ENCODE measurements at places on chromosomes 12 and 14.

DNA sequence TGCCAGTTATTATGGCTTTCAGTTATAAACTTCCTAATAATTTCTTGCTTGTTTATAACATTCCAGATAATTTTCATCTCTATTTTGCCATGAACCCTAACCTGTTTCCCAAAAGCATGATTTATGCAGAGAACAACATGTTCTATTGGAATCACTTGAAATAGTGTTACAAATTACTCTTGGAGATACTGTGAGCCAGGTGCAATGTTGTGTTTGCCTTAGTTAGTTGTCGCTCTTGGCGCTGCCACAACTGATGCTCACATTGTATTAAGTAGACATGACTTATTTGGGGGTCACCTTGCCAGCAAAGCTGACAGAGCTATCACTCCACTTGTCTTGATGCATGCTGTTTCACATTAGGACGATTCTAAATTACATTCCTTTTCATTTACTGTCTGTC lies 49.4 kb downstream of the TSPAN8 start:
- DNase-seq: no peak

GRCh38 chr14:52551696-52552062 lies 626 bp downstream of the TXNDC16 start:
- peak; percentile 31 for DNase-seq

DNA sequence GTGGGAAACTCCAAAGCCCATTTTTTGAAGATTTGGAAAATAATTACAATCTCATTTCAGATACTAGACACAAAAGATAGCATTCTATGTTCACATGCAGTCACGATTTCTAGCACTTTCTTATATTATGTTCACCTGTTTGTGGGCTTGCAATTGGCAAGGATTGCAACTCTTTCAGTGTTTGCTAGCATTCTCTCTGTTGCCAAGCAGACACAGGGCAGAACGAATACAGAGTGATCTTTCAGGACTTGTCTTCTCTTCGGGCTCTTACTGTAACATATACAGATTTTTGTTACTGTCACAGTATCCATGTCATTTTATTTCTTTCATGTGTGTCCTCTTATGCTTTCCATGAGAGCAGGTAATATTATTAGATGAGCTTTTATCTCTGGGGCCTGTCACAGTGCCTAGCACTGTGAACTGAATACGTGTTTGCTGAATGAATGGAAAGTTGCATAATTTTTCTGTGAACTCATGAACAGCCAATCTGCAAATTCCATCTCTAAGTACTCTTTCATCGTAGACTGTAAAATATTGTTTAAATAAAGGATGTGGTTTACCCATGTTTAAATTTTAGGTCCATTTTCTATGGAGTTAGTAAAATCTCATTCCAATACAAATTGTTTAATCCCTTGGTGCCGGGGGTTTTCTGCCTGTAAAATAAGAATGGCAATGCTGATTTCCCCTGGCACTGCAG lies 105.1 kb downstream of the BMP4 start:
- no peak for DNase-seq

DNA sequence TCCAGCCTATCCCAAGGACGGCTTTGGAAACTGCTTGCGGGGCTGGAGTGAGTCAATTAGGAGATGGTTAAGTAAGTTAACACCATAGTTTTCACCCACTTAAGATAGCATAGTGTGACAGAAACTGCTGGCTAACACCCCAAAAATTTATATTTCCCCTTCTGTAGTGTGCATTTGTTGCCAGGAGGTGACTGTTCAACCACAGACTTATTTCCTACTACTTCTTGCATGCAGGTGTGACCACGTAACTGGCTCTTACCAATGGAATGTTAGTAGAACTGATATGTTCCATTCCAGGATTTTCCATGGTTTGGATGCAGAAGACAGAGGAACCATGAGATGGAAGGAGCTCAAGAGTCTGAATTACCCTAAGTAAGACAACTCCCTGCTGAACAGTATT lies 52.9 kb upstream of the SLC35F4 start:
- DNase-seq: no peak

DNA sequence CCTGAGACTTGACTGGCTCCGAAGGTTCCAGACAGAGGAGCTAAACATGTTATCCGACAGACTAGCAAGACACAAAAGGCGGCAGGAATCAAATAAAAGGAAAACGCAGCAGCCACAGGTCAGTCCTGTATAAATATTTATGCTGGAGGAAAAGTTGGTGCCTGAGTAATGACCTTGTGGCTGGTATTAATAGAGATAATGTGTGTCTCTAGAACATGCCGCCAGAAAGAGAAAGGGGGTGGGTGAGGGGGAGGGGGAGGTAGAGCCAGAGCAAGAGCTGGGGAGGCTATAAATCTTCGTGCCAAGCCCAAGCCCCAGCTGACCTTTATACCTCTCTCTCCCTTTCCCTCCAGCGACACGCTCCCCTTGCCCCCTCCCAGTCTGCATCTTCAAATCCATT lies 590.4 kb downstream of the MED13L start:
- DNase-seq: no peak

DNA sequence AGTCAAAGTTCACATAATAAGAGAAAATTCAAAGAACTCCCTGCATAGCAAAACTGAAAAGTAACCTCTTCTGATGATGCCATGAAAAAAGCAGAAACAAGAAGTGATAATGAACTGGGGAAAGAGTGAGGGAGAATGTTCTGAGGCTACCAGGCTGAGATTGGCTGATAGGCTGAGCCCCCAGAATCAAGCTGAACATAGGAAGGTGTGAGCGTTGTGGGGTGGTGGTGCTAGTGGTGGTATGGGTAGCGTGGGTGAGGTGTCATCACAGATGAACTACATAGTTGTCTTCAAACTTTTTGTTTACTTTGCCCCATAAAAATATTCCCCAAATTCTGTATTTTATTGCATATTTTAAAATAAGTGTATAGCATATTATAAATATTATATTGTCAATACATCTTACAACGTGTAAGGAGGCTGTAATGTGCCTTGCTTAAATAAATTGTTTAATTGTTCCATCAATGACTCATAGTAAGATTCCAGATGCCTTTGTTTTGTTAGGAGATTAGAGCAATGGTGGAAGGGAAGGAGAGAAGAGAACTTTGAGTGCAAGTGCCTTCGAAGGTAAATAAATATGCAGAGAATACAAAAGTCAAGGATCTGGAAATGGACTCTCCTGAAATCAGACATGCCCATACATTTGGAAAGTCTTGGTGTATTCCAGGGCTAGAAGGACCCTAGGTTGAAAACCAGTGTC lies 15.8 kb upstream of the CFAP54 start:
- DNase-seq: no peak

DNA sequence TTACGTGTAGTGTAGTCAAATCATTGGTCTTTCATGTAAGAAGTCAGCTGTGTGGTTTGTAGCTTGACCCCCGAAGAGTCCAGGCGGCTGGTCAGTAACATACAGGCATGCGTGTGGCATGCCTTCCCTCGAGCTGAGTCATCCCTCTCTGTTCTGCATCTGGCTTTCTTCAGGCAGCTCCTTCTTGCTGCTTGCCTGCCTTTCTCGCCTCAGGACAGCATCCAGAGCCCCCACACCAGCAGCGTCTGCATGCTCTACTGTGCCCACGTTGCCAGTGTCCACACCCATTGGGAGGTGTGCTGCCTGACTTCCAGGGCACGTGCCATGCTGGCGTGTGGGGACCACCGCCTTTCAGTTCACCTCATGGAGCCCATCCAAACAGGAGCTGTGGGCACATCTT lies 96.8 kb downstream of the EP400 start:
- DNase-seq: no peak

DNA sequence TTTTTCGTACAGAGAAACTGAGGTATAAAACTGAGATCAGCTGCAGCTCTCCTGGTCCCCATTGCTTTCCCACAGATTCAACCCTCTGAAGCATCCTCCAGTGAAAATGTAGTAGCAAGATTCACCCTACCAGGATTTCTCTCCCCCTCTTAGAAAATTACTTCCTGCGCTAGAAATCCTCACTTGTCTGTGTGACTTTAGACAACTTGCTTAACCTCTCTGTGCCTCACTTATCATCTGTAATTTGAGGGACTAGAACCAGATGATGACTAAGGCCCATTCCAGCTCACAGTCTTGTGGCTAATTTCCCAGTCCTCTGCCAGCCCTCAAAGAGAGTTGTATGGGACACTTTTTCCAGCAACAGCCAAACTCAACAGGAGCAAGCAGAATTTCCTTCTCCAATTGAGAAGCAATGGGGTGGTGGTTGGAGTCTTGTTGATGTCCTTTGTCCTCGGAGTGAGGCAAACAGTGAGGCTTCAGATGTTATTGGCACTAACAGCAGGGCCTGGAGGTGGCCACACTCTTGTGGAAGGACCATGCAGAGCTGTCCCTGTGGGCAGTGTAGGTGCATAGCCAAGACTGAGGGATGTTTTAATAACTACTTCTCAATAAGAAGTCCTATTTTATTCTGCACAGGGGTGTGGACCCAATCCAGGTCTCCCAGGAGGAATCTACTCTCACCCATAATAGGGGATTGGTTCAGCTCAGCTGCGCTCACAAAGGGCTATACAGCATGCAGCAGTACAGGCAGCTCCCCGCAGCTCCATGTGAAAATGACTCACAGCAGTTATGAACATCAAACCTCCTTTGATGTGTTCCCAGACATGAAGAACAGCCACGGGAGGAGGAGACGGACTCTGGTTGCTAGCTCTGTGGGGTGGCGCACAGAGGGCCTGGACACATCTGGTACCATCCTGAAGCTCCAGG lies 200.1 kb downstream of the DAD1 start:
- DNase-seq: no peak

DNA sequence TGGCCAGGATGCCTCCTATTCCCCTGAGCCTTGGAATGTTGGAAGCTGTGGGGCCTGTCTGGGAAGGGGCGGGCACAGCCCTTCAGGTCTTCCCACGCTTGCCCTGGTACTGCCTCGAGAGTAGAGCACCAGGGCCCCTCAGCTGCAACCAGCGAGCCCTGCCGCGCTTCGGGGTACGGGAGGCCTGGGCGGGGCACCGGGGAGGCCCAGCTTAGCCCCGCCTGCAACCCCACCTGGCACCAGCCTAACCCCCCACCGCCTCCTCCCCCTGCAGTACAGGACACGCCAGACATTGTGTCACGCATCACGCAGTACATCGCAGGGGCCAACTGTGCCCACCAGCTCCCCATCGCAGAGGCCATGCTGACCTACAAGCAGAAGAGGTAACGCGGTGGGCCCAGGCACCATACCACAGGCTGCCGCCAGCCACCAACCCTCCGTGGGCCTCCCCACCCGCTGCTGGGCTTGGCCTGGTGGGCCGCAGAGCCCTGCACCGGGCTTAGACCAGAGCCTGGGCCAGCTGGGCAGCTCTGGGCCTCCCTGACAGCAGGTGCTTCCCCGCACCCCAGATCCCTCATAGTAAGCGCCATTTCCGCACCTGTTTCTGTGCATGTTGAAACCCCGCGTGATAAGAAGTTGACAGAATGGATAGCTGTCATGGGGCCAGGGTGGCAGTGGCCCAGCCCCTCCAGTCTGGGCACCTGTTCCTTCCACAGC lies 13.6 kb upstream of the TEX22 start:
- no peak for DNase-seq

- peak; percentile 36 for DNase-seq
These were observed 31.8 kb upstream of the CLEC4E start for GRCh38 chr12:8572507-8572906.

DNA sequence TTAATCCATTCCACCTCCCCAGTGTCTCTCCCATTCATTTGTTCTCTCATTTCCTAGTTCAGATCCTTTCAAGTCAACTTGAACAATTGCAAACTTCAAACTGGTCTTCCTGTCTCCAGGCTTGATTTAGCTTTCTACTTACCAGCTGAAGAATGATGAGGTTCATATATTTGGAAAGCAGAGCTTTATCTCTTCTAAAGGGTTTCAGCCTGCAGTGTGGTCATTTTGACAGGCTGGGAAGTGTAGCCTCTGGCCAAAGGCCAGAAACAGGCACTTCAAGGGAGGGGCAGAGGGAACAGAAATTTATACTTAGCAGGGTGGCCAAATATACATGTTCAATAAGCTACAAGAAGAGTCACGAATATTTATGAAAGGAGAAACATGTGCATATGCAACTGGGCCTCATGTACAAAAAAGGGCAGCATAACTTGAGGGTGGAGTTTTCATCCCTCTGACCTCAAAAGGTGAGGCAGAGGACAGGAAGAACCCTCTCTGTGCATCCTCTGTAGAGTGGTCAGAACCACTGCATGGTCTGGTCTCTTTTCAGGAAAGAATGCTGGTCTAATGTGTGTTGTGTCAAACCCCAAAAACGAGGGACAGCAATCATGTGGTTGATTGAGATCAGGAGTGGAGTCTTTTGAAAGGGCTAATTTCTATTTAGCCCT lies 34.0 kb upstream of the HECTD1 start:
- DNase-seq: peak; percentile 48

- DNase-seq: no peak
These were observed 358.0 kb downstream of the ATP23 start for GRCh38 chr12:58299371-58299770.

DNA sequence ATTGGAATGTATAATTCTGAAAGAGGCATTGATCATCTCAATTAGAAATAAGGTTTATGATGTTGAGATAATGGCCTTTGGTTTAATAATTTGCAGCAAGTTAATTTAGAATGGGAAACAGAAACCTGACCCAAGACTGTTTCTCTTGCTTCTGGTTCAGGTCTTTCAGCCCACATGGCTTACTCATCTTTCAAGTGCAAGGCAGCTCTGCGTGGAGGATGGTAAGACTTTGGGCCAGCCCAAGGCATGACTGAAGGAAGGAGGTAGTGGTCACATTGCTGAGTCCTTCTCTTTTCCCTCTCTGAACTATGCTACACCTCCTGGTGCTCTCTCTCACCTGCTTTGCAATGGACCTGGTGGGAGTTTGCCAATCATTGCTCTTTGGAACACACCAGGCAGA lies 98.7 kb downstream of the CAND1 start:
- DNase-seq: no peak

GRCh38 chr12:58491306-58491705 lies 429.0 kb downstream of the LRIG3 start:
- DNase-seq: no peak

- no peak for DNase-seq
These were observed 18.2 kb upstream of the TNS2 start for GRCh38 chr12:53031616-53032015.

DNA sequence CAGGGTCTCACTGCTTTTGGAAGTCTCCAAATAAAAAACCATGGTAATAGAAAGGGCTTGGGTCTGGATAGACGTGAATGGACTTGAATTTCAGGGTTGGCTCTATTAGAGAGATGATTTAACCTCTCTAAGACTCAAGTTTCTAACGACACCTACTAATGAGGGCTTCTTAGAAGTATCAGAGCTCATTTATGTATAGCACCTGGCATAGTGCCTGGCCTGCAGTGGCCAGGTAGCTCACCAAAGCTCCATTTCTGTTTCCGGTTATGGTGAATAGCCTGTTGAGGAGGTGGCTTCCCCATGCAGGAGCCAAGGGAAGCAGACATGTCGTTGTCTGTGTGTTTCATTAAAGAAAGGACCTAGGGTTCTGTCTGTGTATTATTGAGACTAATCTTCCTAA lies 108.6 kb downstream of the ETV6 start:
- DNase-seq: no peak

DNA sequence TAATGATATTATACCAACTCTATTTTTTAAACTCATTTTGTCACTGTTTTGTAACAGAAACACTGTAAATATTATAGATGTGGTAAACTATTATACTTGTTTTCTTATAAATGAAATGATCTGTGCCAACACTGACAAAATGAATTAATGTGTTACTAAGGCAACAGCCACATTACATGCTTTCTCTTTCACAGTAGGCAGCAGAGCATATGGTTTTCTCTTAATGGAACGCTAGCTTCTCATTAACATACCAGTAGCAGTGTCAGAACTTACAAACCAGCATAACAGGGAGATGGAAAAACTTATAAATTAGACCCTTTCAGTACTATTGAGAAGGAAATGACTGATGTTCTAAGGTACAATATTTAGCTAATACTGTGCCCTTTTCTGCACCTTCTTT lies 398.8 kb downstream of the PRKD1 start:
- no peak for DNase-seq

- peak; percentile 42 for DNase-seq
These were observed 137.8 kb downstream of the SLC25A21 start for GRCh38 chr14:37034410-37035285.
